Camera-type eye (tissue), 1 donor: ENCODE measurements at places on chromosomes 6 and 20. TPM values are rescaled to one million over a fixed set of nuclear protein-coding genes. Genes with fewer than 3 reads are reported as not detected.

The TRIM10 gene
- total RNA-seq, result 1.0 TPM

The TCF21 gene
- total RNA-seq, result not detected

The EPHA7 gene
- total RNA-seq, result 39.6 TPM

The KCNQ2 gene
- 31.6 TPM for total RNA-seq

The IL17A gene
- not detected for total RNA-seq

The COX4I2 gene
- 3.2 TPM for total RNA-seq

The MMP24 gene
- 15.1 TPM for total RNA-seq

The LPIN3 gene
- 5.7 TPM for total RNA-seq

The ZC3H12D gene
- 1.0 TPM for total RNA-seq

The LPA gene
- total RNA-seq, result 0.93 TPM

The DEFB110 gene
- not detected for total RNA-seq

The PROKR2 gene
- total RNA-seq, result not detected

The PHF10 gene
- total RNA-seq, result 107 TPM

The SAMD10 gene
- total RNA-seq, result 8.9 TPM

The POU3F2 gene
- 5.4 TPM for total RNA-seq

The GSTA3 gene
- not detected for total RNA-seq

The ELOVL2 gene
- 19.6 TPM for total RNA-seq

The HSPA1L gene
- total RNA-seq, result 4.8 TPM

The CST11 gene
- not detected for total RNA-seq

The GHRH gene
- total RNA-seq, result not detected

The CEP57L1 gene
- total RNA-seq, result 40.7 TPM

The HMGA1 gene
- total RNA-seq, result 48.7 TPM

The SEMG1 gene
- total RNA-seq, result not detected

The TFAP2D gene
- 1.3 TPM for total RNA-seq

The ULBP1 gene
- total RNA-seq, result 0.60 TPM

The PPIL1 gene
- total RNA-seq, result 34.3 TPM

The PRND gene
- total RNA-seq, result 14.6 TPM

The FGD2 gene
- total RNA-seq, result 13.2 TPM

The GSTA2 gene
- total RNA-seq, result not detected

The HSPA1B gene
- total RNA-seq, result 869 TPM

The GATA5 gene
- total RNA-seq, result not detected

The SYCP2L gene
- total RNA-seq, result 3.2 TPM

The LHFPL5 gene
- 0.27 TPM for total RNA-seq

The AVP gene
- not detected for total RNA-seq

The TAF11 gene
- total RNA-seq, result 33.5 TPM

The EFCAB8 gene
- 0.05 TPM for total RNA-seq

The MUC22 gene
- total RNA-seq, result 0.11 TPM

The GCNT2 gene
- 34.2 TPM for total RNA-seq

The MACROD2 gene
- total RNA-seq, result 65.6 TPM

The RPS10 gene
- total RNA-seq, result 1,229 TPM

The TRIM15 gene
- total RNA-seq, result not detected

The PLG gene
- total RNA-seq, result not detected

The CPNE5 gene
- total RNA-seq, result 10.8 TPM

The MDN1 gene
- total RNA-seq, result 35.3 TPM
